Pulmonary artery endothelial cell (primary cell): ENCODE measurements at places on chromosomes 5 and 9.
A peak's percentile ranks its signal among the peaks of the same experiment; 100 is the strongest.

- DNase-seq, result no peak
Measured at GRCh38 chr9:132249690-132250089, 87.8 kb downstream of the NTNG2 start.

- no peak for DNase-seq
Measured at GRCh38 chr5:181111010-181111409, 20.0 kb downstream of the OR2V1 start.

DNA sequence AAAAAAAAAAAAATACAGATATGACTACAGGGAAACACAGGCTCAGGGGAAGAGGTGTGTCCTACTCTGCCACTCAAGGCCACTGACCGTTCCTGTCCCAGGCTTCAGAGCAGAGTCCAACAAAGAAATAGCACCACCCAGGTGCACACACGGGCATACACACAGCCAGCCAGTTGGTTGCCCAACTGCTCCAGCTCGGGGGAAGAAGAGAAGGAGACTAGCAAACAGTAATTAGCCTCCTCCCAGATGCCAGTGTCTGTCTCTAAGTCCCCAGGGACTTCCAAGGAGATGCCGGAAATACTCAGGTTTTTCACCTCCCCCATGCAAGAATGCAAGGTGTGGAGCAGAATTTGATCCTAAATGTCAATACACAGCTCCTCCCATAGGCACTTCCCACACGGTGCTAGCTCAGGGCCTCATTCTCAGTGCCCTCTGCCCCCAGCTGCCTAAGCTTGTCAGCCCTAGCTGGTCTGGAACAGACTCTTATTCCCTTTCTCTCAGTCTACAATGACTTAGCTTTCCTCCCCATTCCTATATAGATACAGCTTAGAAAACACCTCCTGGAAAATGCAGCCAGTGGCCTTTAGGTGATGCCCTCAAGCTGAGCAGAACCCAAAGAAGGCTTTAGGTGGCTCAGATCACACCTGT lies 1.7 kb downstream of the MYORG start:
- DNase-seq, result no peak

- DNase-seq, result no peak
Measured at GRCh38 chr5:155282503-155283107, 269.1 kb downstream of the KIF4B start.

GRCh38 chr9:32965999-32966722 lies 35.3 kb downstream of the APTX start:
- DNase-seq, result no peak

DNA sequence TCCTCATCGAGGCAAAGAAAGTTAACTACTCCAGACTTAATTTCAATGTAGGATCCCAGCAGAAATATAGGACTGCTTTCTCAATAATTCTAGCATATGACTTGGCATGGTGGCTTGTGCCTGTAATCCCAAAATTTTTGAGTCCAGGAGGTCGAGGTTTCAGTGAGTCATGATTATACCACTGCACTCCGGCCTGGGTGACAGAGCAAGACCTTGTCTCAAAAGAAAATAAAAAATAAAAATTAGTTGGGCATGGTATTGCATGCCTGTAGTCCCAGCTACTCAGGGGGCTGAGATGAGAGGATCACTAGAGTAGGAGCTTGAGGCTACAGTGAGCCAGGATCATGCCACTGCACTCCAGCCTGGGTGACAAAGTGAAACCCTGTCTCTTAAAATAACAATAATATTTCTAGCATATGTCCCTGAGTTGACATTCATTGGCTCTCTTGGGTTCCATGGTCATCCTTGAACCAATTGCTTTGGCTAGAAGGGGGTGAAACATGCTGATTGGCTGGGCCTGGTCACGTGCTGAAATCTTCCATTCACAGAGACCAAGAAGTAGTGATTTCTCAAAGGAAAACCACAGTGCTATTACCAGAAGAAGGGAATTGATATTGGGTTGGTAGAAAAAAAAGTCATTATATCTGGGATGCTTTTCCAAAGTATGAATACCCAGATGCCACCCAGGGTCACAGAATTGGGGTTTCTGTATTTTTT lies 31.6 kb upstream of the GARNL3 start:
- no peak for DNase-seq

DNA sequence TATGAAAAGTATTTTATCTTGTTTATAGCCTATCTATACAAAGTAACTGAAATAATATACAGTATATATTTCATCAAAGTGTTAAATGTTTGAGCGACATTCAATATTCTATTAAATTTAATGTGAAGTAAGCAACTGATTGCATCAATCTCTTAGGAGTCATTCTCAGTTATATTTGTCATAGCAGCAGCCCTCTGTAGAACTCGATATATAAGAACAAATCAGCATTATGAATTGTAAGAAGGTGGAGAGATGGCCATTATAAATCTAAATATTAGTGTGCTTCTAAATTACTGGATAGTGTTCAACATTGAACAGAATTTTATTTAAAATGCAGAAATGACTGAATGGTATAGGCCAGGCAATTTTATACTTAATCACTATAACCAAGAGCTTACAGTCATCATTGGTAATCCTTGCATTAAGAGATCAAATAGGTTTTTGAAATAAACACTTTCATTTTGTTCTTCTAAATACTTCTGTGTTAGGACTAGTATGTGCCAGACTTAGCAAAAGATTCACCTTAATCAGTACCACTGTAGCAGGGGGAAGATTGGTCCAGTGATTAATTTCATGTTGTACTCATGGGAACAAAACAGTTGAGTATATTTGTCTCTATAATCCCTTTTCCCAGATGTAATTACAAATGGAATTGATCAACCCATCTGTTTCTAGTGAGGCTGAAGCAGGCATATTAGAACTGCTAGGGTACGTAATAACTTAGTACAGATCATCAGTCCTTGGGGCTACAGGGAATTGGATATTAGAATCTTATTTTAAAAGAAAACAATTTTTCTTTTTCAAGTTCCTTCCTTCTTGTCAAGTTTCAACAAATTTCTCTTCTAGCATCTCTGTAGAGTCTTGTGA lies 108.3 kb upstream of the TYRP1 start:
- DNase-seq, result no peak

- DNase-seq, result no peak
Measured at GRCh38 chr5:88322785-88323184, 54.1 kb upstream of the TMEM161B start.

DNA sequence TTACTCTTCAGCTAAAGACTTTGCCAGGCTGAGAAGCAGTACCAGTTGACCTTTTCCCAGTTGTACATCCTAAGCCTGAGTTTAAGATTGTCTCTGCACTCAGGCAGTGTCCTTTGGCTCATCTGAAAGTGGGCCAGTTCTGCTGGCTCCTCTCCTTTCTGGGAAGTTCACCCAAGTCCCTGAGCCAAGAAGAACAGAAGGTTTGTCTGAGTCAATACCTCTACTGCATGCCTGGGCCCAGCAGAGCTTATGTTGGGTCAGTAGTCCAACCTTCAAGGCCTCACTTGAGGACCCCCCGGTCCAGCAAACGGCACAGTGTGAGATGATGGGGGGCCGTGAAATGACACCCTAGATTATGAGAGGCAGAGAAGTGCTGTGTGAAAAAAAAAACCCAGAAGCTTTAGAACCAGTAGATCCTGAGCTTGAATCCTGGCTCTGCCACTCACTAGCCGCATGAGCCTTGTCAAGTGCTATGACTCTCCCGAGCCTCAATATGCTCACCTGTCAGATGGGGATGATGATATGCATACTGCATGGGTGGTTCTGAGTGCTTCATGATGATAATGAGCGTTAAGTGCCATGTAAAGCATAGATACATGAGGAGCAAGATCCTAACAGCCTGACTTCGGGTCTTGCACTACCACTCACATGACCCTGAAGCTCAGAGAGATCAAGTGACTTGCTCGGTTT lies 156.0 kb downstream of the MACROH2A1 start:
- no peak for DNase-seq

DNA sequence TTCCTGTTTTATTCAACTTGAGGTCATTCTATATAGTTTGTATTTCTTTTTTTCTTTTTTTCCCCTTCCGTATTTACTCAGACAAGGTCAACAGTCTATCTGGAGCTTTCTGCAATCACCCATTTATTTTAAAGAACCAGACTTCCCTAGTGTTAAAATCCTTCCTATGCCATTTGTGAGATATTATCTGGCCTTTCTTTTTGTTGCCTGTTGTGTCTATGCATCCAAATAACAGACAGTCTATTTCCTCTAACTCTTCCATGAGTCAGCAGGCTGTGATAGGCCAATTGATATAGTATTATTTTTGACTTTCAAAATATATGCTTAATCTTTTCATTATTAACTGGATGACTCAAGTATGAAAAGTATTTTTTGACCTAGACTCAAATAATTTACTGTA lies 291.2 kb upstream of the PTPRD start:
- peak; percentile 19 for DNase-seq

- no peak for DNase-seq
Measured at GRCh38 chr5:72288924-72289323, 31.1 kb downstream of the MRPS27 start.

DNA sequence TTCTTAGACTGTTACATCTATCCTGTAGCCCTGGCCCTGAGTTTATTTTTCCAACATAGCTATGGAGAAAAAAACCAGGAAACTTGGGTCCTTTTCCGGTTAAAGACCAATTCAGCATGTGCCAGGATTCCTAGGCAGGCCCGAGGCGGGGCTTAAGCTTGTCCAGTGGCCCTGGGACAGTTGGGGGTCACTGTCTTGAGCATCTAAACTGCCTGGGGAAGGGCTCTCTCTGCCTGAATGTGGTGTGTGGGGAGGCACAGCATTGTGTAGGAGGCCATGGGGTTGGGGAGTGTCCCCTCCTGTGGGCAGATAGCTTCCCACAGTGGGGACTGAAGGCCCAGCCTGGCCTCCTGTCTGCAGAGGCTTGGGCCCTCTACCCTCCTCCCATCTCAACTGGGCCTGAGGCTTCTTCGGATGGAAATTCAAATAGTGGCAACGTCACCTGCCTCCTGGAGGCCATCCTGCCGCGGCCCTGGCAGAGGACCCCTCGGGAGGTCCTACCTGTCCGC lies 88.8 kb downstream of the PHF2 start:
- DNase-seq, result no peak

GRCh38 chr9:128341435-128341849 lies 1.1 kb downstream of the SLC27A4 start:
- peak; percentile 39 for DNase-seq

DNA sequence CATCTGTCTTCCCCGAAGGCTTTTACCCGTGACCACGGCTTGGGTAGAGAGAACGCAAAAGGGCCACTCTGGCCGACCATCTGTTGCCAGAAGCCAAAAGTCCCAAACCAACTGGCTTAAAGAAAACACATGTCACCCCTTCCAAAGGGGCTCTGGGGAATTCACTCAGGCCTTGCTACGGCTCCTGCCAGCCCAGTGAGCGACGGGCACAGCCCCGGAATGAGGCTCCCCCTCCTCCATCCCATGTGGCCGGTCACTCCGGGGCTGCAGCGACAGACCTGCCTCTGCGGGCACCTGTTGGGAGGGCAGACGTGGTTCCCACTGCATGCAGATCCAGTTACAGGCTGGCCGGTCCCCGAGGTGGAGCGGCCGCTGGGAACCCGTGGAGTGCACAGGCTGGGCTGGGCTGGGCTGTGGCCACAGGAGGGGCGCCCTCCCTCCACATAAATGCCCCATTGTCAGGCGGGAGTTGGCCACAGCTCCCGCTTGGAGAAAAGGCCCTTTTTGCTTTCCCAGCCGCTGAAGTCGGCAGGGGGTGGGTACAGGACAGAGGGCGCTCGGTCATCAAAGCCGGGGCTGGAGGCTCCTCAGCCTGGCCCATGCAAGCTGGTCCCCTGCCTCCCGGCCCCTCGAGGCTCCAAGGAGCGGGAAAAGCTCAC lies 19.9 kb downstream of the NOTCH1 start:
- DNase-seq, result no peak

GRCh38 chr9:135422341-135422944 lies 57.1 kb upstream of the PPP1R26 start:
- no peak for DNase-seq

DNA sequence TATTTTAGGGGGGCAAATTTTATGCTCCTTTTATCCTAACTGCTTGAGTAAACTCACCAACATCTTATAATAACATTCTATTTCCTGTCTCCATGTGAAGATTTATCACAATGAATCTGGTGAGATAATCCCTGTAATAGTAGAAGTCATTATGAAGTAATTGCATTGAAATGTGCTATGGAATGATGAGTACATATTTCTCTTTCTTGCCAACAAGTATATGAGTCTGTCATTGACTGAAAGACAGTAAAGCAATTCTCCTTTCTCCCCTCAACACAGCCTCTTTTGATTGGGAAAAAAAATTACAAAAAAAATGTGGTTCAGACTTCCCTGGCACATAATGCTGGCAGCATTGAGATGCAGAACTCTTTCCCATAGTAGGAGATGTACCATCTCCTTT lies 459.2 kb upstream of the RGMB start:
- peak; percentile 41 for DNase-seq

- DNase-seq, result peak; percentile 67
Measured at GRCh38 chr5:15834596-15835245, 334.7 kb downstream of the FBXL7 start.

DNA sequence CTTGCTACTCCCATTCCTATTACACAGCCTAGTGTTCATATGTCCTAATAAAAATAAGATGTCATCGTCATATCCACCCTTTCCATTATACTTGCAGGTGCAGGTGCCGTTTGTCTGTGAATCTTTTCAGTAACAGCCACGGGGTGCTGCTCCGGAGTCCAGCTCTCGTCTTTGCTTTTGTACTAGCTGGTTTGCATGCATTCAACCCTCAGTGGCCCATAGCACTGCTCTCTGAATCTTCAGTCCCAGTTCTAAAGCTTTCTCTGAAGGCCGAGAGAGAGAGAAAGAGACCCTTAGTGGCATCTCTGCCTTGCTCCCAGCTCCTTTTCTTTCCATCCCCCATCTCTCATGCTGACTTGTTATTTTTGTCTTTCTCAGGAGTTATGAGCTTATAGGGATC lies 468.5 kb downstream of the TMEM232 start:
- no peak for DNase-seq

DNA sequence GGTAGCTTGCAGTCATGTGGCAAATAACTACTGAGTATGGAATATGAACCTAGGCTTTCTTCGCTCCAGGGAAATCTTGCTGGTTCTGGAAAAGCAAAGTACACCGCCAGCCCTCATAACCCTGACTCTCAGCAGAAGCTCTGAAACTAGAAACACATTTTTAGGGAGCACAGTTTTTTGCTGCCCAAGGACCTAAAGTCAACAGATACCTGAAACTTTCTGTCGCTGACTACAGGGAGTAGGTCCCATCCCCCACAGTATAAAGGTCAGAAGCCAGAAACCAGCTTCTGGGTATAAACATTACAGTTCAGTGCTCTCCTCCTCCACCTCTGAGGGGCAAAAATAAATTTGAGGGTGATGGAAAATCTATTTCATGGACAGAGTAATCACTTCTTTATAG lies 3.0 kb downstream of the ATOX1 start:
- no peak for DNase-seq
